ENCODE measurements at places on chromosomes 6 and 20.

- no peak for DNase-seq
These were observed 43.2 kb upstream of the DDR1 start for GRCh38 chr6:30840935-30841643.

DNA sequence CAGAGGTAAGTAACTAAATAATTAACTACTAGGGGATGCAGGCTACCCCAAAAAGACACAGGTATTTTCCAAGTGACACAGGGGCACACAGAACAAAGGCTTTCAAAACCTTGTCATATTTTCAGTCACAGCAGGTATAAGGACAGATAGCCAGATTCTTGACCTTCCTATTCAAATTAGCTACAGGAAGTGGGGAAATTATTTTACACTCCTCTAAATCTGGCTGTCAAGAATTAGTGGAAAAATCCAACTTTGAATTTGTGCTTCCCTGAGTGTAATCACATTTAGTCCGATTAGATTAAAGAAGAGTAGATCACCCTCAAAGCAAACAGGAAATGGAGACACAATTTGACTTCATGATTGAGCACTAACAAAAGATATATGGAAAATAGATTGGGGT is 60.6 kb downstream of the SYNE1 start:
- DNase-seq: no peak

- no peak for DNase-seq
These were observed 344.7 kb downstream of the CDH4 start for GRCh38 chr20:61596687-61597330.

GRCh38 chr20:63084563-63084927 is 77.8 kb upstream of the BHLHE23 start:
- DNase-seq: no peak

DNA sequence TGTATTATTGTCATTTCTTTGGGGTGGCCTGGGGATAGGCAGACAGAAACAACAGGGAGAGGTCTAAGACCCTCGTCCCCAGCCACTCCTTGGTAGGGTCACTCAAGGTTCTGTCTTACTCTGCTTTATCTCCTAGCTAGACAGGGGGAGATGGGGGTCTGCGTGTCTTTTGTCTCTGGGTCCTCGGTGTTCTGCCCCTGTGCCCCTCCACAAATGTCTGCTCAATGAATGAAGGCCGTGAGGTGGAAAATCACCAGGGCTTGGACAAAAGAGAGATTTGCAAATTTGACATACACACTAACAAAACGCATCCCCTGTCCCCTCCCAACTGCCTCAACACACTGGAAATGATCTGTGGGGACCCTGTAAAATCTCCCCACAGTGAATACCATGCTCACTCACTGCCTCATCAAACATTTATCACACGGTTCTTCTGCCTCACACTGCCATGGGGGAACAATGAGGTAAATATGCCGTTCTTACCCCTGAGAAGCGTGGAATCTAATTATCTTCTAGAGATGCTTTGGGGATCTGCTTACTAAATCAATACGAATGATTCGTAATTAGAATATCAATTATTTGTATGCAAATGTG is 13.2 kb upstream of the VAPB start:
- no peak for DNase-seq

GRCh38 chr20:38215194-38216182 is 45.0 kb downstream of the KIAA1755 start:
- DNase-seq: no peak

- DNase-seq: no peak
These were observed 15.4 kb downstream of the COQ3 start for GRCh38 chr6:99378636-99379035.

DNA sequence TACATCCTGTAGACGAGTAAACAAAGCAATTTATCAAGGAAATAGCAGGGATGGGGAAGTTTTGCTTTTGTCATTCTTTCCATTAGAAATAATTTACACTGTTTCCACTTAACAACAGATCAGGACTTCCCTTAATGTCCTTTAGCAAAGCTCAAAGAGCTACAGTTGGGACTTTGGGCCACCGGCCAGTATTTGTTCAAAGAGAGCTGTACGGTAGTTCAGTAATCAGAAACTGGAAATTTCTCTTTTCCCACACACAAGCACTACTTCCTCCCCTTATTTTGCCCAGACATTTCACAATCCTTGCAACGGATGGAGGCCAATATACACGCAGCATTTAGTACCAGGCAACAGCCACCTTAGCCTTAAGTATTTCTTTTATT is 12.1 kb upstream of the HINT3 start:
- DNase-seq: peak; percentile 93

DNA sequence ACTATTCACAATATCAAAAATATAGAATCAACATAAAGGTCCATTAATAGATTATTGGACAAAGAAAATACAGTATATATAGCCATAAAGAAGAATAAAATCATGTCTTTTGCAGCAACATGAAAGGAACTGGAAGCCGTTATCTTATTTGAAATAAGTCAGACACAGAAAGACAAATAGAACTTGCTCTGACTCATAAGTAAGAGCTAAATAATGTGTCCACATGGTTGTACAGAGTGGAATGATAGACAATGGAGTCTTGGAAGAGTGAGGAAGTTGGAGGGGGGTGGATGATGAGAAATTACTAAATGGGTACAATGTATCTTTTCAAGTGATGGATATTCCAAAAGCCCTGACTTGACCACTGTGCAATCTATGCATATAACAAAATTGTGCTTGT is 613.5 kb downstream of the PHF3 start:
- no peak for DNase-seq

DNA sequence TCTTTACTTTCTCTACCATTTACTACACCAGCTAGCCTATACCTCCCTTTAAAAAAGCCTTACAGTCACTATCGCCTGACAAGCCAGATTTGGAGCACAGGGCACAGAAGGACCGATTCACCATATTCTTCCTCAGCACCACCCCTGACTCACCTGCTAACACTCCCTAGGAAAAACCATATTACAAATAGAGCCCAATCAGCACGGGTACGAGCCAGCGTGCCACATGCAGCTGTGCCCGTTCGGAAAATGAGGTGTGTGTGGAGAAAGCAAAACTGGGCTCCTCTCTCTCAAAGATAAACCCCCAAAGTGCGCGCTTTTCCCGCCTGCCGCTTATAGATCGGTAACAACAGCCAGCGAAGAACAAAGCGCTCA is 1.2 kb downstream of the SYNCRIP start:
- DNase-seq: no peak

DNA sequence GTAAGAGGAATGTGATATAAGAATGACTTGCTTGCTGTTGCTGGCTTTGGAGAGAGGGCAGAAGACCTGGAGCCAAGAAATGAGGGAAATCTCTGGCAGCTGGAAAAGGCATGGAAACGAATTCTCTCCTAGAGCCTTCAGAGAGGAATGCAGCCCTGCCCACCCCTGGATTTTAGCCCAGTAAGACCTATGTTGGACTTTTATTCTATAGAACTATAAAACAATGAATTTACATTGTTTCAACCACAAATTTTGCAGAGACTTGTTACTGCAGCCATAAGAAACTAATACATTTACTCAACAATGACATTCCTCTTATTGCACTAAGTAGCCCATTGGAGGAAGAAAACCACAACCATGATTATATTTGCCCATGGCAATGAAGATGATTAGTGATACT is 39.5 kb upstream of the PREP start:
- DNase-seq: no peak

GRCh38 chr6:89623749-89624148 is 14.8 kb downstream of the LYRM2 start:
- no peak for DNase-seq

- no peak for DNase-seq
These were observed 46.8 kb downstream of the RREB1 start for GRCh38 chr6:7154341-7155139.

GRCh38 chr6:52788478-52788877 is 15.1 kb downstream of the GSTA1 start:
- no peak for DNase-seq

DNA sequence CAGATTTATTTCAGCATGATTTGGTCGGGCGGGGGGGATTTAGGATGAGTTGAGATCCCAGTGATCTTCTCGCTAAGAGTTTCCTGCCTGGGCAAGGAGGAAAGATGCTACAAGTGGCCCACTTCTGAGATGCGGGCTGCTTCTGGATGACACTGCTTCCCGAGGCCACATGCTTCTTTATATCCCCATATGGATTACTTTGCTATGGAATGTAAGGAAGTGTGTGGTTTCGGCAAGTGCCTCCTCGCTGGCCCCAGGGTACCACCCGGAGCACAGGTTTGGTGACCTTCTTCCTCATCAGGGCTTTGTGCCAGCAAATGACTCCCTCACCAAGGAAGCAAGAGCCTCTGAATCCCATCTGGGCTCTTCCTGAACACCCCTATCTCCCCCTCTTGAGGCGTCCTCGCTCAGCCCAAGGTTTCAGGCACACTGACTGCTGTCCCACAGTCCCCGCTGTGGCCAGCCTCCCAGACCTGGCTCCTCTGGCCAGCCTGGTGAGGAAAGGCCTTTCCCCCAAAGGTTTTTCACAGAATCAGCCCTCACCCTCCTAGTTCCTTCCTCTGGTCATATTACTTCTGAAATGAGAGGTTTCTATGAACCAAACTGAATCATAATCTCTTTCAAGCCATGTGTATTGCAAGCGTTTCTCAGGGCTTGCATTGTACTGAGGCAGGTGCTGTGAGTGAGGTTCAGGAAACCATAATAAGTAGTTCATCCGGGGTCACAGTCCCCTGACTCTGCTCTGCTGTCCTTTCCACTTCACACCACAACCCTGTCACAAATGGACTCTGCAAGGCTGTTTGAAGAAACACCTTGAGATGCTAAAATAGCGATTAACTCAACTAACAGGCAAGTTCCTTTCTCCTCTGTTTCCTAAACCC is 41.7 kb upstream of the IL17A start:
- no peak for DNase-seq

GRCh38 chr6:19839237-19839546 is 2.0 kb downstream of the ID4 start:
- no peak for DNase-seq

DNA sequence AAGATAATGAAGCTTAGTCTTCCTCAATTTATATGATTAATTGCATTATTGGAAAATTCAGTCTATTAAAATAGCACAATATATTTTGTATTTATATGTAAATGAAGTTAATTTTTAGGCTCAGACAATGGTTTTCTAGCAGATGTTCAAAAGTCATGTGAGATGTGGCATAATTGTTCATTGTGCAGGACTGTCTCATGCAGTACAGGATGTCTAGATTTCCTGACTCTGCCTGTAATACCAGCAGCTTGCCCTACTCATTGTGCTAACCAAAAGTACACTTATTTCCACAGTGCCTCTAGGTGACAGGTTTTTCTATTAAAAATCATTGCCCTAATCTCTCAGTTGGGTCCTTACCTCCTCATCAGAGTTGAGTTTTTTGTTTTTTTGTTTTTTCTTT is 12.4 kb downstream of the RALGAPB start:
- peak; percentile 22 for DNase-seq

DNA sequence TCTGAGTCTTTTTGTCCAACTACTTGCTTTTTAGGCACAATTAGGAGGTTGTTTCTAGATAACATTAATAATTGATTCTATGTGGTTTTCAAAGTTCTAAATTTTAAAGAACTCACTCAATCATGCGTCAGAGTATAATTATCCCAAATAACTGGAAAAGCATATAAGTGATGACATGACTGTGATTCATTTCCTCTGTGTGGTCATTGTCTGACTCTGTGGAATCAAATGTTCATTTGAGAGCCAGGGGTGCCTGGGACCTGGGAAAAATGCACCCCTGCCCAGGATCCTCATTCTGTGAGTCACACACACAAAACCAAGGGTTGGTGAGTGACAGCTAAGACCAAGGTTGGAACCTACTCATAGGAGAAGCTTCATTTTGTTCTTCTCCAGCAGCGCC is 127.1 kb upstream of the MLIP start:
- DNase-seq: peak; percentile 86

GRCh38 chr6:64175296-64175695 is 539.7 kb downstream of the PHF3 start:
- DNase-seq: no peak

DNA sequence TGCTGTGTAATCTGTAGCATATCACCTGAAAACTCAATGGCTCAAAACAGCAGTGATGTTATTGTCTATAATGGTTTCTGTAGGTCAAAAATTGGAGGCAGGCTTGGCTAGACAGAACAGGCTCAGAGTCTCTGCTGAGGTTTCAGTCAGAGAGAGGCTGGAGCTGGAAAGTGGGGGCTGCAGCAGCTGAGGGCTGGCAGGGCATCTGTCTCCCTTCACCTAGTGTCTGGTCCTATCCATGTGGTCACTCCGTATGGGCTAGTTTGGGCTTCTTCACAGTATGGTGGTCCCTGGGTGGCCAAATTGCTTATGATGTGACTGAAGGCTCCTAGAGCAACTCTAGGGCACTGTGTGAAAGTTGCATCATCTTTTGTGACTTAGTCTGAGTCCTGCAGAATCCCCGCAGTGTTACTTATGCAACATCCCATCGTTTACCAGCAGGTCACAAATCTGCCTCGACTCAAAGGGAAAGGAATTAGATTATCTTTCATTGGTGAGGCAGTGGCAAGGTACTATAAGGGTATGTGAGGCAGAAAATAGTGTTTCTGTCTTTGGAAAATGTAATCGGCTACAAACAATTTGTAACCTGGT is 497.0 kb downstream of the EPHA7 start:
- no peak for DNase-seq

DNA sequence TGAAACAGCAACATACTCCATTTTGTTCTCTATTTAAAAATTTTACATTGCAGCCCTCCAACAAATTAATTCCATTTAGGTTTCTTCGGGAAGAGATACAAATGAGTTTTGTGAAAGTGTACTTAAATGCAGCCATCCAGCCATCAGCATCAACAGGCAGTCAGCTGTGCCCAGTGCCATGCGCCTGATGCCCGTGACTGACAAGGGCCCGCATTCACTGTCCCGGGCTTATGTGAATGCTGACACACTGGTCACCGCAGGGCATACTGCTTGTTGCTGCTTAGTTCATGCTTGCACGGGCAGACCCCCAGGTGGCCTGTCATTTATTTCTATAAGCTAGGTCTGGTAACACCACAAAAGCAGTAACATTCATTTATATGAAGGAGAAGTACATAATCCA is 224.9 kb upstream of the QKI start:
- DNase-seq: no peak

DNA sequence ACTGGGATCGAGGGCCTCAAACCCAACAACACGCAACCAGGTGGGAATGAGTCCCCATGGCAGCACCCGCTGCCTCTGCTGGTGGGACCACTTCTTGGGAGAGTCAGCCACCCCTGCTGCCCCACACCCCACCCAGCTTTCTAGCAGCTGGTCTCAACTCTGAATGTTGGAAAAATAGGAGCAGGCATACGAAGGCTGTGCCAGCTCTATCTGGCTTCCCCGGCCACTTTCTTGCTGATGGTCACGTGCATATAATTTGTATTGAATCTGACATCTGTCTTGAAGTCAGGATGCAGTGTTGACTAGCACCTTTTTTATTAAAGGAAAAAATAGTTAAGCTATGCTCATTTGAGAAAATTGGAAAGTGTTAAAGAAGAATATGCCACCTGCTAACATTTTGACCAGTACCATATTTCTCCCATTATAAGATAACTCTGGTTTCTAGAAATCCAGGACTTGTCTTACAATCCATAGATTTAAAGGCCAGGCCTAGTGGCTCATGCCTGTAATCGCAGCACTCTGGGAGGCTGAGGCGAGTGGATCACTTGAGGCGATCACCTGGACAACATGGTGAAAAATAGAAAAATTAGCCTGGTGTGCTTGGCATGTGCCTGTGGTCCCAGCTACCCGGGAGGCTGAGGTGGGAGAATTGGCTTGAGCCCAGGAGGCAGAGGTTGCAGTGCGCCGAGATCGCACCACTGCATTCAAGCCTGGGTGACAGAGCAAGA is 26.9 kb upstream of the MAPRE1 start:
- no peak for DNase-seq
